Lower leg skin (tissue), 4 donors: ENCODE measurements at places on chromosomes 5 and 9.

GRCh38 chr5:139177809-139178588, 20.2 kb downstream of the SIL1 start:
- no peak for DNase-seq

GRCh38 chr5:76571559-76571958, 51.6 kb downstream of the F2RL2 start:
- DNase-seq, result no peak

DNA sequence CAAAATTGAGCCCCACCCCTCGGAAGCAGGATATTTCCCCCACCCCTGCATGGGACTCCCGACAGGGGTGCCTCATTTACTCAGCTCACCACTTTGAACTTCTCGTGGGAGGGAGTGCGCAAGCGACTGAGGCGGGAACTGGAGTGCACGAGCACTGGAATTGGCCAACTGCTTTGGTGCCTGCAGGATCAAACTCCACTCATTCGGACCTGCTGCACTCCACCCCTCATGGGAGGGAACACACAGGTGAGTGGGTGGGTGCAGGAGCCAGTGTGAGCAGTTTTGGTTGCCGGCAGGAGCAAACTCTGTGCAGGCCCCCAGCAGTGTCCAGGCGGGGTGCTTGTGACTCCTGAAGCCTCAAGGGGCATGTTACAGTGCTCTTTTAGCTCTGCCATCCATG, 301.2 kb downstream of the TUSC1 start:
- no peak for DNase-seq

DNA sequence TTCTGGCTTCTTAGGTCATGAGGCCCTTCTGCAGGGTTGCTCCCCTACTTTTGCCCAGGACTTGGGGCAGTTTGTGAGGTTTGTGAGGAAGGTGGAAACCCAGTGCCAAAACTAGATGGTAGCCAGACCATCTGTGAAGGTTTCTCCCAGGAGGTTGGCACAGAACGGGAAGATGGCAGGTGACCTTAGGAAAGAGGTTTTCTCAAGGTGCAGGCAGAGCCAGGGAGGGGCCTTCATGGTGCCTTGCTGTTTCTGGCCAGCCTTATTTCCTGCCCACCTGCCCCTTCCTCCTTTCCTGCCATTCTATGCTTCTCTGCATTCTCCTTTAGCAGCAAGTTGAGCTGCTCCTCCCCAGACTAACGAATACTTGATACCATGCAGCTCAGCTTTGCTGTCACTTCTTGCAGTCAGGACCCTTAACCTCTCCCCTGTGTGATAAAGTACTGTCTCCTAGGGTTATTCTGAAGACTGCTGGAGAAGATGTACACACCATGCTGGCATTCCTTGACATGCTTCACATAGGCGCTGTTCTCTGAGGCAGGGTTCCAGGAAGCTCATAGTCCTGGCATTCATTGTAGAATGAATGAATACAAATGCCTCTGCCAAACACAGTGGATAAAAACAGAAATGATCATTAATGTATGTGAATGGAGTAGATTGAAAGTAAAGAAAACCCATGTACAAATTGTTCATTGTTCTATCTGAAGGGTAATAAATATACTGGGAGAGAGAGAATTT, 154.3 kb downstream of the KDM4C start:
- no peak for DNase-seq

DNA sequence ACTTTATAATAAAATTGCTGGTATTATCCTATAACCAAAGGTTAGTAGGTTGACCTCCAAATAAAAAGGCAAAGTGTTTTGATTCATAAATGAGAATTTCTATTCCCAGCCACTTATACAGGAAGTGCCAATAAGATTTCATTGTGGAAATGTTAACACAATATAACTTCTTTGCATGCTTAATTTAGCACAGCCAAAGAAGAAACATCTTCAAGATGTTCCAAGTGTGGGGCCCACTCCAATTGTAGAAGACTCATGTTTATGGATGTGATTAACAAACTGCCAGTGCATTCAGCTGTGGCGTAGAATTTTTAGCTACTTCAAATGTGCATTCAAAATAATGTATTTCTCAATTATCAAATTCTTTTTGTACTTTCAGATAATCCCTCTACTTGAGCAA, 402.3 kb downstream of the DEPDC1B start:
- no peak for DNase-seq

GRCh38 chr9:137679249-137679648, 60.4 kb downstream of the EHMT1 start:
- DNase-seq, result no peak

- no peak for DNase-seq
These were observed 93.5 kb downstream of the PPP2R2B start for GRCh38 chr5:146785065-146785464.
